ENCODE measurements at places on chromosomes 2 and 18.

GRCh38 chr2:175843625-175844024, 158.4 kb downstream of the LNPK start:
- no peak for DNase-seq

DNA sequence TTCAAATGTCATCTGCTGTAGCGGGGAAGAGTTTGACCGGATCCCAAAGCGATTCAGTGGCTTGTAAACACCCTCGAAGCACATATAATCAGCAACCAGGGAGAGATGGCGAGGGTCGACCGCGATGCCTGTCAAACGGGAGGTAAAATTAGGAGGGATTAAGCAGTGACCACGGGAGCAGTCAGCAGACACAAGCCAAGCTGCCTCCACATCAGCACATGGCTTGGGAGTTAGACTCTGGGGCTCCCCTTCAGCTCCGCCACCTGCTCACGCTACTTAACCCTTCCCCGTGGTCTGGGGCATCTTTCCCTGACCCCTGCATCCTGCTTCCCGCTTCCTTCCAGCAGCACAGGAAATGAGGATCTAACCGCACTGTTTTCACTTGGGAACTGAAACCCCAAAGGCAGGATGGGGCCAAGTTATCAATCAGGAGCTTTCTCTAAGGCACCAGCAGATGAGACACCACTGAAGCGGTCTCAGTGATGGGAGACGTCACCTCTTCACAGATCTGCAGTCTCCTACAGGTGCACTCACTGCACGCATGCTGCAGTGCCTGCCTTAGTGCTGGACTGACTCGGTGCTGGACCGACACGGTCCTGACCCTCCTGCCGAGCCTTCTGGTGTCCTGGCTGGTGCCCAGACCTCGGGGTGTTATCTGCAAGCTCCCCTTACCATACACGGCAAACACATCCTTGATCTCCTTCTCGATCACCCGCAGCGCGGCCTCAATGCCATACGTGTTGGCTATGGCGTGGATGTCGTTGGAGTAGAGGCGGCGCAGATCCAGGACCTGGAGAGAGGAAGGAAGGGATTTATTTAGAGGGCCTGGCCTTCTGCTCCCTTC, 77.5 kb downstream of the POLR1A start:
- DNase-seq: no peak

- peak; percentile 21 for DNase-seq
These were observed 344.6 kb upstream of the CHAC2 start for GRCh38 chr2:53422979-53423378.

- no peak for DNase-seq
These were observed 42.3 kb downstream of the KCTD1 start for GRCh38 chr18:26506012-26506411.

DNA sequence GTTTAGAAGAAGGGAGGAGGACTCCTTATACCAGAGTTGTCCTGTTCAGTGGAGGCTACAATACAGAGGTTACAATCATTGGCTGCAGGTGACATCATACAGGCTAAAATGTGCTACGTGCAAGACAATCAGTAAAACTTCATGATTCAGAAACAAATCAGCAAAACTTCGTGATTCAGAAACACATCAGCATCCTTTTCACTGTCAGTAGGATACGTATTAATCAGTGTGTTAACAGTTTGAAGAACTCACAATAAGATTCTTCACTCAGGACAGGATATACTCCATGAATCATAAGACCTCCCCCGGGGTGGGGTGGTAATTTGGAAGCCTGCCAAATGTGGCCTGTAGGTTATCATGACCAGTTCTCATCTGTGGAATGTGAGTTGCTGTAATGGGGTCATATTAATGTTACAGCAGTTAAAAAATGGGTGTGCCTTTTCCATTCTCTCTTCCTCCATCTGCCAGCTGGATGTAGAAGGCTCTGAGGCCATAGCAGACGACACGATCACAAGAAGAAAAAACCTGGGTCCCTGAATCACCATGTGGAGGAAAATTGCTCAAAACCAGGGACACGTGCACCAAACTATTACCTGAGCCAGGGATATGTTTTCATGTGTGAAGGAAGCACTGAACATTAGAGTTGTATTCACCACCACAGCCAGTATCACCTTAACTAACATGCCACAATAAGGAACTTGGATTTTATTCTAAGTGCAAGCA, 134.8 kb upstream of the CREB1 start:
- DNase-seq: no peak

GRCh38 chr18:11553098-11553940, 56.1 kb upstream of the SLC35G4 start:
- peak; percentile 32 for DNase-seq

DNA sequence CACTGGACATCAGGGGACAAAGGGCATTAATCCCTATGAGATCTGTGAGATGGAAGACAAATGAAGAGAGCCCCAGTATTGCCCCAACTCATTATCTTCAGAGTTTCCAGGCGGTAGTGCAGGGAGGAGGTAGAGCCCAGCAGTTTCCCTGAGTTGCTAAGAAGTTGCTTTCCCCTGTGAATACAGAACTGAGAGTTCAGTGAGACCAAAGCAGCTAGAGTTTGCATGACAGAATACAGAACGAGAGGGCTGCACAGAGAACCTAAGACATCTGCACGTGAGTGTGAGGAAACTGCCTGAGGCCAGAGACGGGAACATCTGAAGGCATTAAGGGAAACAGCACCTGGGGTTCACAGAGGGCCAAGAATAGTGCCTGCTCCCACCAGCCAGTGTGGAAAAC, 18.1 kb upstream of the PGAP1 start:
- DNase-seq: no peak

- no peak for DNase-seq
These were observed 97.1 kb upstream of the ZNF521 start for GRCh38 chr18:25449046-25449445.

GRCh38 chr2:138104071-138104470, 139.8 kb downstream of the HNMT start:
- DNase-seq: no peak

- no peak for DNase-seq
These were observed 17.7 kb downstream of the PAX8 start for GRCh38 chr2:113260991-113261390.

DNA sequence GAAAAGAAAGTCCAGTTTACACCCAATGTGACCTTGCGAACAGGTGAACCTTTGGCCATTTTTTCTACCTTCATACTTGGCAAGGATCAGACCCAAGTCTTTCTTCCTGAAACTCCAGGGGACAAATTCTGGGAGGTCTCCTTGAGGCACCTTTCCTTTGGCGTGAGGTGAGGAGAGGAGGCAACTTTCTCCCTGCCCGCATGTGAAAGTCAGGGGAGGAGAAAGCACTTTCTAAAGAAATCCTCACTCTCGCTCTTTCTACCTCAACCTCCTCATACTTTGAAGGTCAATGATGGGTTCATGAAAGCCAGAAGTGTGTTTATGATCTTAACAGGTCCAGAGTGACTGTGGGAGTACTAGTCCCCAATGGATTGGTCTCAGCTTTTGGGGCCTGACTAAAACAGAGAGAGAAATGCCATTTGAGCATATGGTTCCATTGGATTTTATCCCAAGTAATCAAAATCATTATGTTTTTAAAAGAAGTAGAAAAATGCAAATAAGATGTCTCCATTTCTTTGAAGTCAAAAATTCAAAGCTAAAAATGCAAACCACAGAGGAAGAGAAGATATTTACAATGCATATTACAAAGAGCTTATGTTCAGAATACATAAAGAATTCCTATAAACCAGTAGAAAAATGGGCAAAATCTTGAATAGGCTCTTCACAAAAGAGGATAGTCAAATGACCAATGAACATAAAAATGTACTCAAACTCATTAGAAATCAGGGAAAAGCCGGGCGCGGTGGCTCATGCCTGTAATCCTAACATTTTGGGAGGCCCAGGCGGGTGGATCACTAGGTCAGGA, 15.6 kb upstream of the PPM1B start:
- DNase-seq: no peak

DNA sequence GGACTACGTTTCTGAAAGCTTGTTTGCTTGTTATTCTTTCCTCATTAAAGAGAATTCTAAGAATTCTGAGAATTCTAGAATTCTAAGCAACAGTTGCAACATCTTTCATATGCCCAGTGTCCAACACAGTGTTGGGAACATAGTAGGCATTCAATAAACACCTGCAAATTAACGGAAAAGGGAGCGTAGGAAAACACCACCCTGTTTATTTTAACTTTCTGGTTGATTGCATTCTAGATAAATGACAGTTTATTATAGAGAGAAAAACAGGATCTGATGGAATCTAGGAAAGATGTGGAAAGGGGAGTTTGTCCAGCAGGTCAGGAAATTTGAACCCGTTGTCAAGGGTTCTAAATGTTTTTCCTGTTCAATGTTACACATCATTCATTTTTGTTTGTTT, 24.2 kb upstream of the EFEMP1 start:
- no peak for DNase-seq

DNA sequence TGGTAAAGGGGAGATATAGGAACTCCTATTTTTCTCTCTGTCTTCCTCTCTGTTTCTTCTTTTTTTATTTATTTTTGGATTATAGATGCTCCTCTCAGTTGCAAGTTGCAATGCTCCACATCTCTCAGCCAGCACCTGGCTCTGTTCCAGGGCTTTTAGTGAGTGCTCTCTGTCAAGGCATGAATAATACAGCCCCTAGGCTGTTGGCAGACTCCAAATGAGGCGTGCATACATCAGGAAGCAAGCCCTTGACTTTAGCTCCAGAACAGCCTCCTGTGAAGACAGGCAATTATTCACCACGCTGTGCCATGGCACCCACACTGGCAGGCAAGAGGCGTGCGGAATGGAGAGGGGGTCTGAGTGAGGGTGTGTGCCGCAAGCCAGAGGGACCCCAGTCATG, 228.1 kb upstream of the PXDN start:
- DNase-seq: no peak

GRCh38 chr2:2793925-2794560, 463.0 kb upstream of the MYT1L start:
- DNase-seq: peak; percentile 37

GRCh38 chr2:122263746-122264145, 508.3 kb downstream of the TSN start:
- DNase-seq: no peak

GRCh38 chr2:12737738-12738485, 21.2 kb downstream of the TRIB2 start:
- no peak for DNase-seq

GRCh38 chr2:170227507-170227947, 49.6 kb downstream of the MYO3B start:
- no peak for DNase-seq

DNA sequence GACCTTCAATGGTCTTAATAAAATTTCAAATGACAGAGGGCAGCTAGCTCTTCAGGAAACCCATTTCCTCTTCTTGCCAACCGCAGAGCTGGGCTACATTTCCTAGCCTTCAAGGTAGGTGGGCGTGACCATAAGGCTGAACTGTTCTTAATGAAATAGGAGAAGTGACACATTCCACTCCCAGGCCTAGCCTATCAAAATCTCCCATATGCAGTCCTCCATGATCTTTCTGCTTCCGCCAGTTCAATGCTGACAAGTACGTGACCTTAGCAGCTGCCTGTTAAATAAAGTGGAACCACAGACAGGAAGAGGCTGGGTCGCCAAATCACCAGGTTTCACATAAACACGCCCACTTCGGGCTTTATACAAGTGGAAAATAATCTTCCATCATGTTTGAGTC, 13.2 kb downstream of the SERPINE2 start:
- no peak for DNase-seq

GRCh38 chr2:75705921-75706320, 4.8 kb downstream of the GCFC2 start:
- DNase-seq: no peak

DNA sequence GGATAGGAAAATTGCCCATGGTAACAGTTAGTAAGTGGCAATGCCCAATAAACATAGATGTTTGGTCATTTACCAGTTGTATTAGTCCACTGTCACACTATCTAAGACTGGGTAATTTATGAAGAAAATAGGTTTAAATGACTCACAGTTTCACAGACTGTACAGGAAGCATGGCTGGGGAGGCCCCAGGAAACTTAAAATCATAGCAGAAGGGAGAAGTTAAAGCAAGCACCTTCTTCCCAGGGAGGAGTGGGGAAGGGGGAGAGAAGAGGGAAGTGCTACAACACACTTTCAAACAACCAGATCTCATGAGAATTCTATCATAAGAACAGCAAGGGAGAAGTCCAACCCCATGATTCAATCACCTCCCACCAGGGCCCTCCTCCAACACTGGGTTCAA, 23.4 kb downstream of the NR4A2 start:
- DNase-seq: no peak

DNA sequence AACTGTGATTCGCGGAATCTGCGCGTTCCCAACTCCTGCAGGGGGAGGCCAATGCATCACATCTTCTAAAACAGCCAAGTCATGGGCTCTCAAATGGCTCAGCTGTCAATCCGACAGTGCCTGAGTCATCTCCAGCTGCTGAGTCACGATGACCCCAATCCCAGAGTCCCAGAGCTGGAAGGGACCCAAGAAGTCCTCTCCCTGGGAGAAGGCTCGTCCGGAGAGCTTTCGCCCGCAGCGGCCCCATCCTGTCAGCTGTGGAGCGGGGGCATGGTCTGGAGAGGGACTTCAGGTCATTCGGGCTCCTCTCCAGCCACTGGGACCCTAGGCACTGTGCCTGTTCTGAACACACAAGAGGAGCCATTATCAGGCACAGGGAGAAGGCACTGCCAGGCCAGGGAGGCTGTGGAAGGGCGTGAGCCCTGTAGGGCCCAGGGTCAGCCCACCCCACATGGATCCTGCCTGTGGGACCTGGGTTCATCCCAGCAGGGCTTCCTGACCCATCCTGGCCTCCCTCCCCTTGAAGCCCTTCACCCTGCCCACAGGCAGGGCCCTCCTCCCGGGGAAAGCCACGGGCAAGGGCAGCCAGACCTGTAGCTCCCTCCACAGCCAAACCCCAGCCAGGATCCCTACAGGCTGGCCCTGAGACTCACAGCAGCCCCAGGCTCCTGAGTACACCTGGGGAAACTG, 47.6 kb upstream of the GPC1 start:
- DNase-seq: no peak

- no peak for DNase-seq
These were observed 43.5 kb downstream of the SLC9A2 start for GRCh38 chr2:102662833-102663232.

- no peak for DNase-seq
These were observed 110.7 kb downstream of the C1D start for GRCh38 chr2:67952066-67952465.

DNA sequence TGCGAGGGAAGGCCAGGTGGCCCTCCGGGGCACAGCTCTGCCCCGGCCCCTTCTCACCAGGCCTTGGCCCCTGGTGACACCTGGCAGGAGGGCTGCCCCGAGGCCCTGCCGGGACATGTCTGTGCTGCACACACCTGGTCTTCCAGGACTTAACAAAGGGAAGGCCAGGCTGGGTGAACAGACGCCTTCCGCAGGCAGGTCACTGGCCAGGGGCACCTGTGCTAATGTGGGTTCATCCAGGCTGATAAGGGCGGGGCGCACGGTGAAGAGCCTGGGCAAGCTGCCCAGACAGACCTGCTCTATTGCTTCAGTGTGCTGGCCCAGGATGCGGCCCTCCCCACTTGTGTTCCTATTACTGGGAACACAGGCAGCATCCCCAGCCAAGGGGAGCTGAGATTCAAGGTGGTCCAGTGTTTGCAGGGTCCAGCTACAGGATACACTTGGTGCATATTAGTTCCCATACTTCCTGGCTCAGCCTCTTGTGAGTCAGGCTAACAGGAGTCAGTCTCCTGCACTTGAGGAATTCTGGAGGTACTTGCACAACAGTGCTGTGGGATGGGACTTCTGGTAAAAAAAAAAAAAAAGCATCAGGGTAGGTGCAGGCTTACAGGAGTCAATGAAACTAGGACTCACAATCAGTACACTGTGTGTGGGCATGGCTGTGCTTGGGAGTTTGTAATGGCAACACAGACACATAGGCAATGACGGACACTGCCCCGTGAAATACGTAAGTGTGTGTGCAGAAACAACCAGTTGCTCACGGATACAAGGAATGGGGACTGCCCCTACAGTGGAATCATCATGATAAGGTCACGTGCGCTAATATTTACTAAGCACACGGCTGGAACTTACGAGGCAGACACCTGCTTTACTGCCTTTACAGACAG, 261.4 kb downstream of the TWIST2 start:
- no peak for DNase-seq
